ENCODE measurements at places on chromosomes 3 and 15.

GRCh38 chr15:71385026-71385425 is 269.8 kb downstream of the THSD4 start:
- DNase-seq, result no peak

DNA sequence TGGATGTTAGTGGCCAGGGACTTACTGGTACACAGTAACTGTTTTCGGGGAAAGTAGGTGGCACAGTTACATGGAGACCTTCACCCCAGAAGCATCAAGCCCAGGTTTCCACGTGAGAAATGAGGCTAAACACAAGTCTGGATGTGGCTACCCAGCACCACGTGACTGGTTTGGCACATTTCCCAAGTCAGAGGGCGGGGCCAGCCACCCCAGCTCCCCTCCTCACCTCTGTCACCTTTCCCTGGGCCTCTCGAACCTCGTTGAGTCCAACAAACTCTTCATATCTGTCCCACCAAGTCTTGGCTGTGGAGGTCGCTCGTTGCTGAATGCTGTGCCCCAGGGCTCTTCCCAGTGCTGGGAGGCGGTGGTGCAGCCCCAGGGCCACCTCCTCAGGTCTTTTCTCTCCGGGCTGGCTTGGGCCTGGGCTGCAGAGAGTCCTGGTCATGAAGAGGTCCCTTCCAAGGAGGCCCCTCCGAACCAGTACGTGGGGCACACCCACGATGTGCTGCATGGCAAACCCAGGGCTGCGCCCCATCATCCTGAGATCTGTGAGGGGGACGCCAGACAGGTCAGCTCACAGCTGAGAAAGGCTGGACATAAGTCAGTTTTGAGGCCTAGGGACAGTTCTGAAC is 4.8 kb upstream of the PLXNB1 start:
- no peak for DNase-seq

GRCh38 chr3:30621576-30621975 is 15.2 kb downstream of the TGFBR2 start:
- DNase-seq, result no peak

- no peak for DNase-seq
Measured at GRCh38 chr3:140630866-140631265, 47.0 kb upstream of the TRIM42 start.

DNA sequence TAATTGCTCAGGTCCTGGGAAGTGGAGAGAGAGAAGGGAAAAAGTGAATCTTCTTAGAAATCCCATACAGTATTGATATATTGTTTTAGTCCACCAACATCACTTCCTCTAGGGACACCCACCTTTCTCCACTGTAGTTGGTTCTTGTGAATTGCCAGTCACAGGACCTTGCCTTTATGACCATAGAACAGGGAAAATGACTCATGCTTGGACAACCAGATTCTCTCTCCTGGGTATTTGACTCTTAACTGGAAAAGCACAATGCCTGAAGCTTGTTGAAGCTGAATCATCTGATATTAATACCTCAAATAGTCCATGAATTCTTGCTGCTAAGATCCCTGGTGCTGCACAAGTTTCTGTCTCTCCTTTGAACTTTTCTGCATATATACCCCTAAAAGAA is 32.5 kb upstream of the DCLK3 start:
- no peak for DNase-seq

GRCh38 chr15:63977119-63977518 is 69.2 kb downstream of the DAPK2 start:
- no peak for DNase-seq

- DNase-seq, result no peak
Measured at GRCh38 chr3:83873550-83873949, 1085.2 kb upstream of the CADM2 start.

- DNase-seq, result no peak
Measured at GRCh38 chr3:151276038-151276686, 2.2 kb downstream of the P2RY14 start.

- DNase-seq, result no peak
Measured at GRCh38 chr3:25707268-25707926, 42.7 kb upstream of the TOP2B start.

- DNase-seq, result no peak
Measured at GRCh38 chr3:70854108-70854507, 541.7 kb upstream of the MDFIC2 start.

GRCh38 chr3:153103406-153103945 is 58.5 kb upstream of the RAP2B start:
- no peak for DNase-seq

DNA sequence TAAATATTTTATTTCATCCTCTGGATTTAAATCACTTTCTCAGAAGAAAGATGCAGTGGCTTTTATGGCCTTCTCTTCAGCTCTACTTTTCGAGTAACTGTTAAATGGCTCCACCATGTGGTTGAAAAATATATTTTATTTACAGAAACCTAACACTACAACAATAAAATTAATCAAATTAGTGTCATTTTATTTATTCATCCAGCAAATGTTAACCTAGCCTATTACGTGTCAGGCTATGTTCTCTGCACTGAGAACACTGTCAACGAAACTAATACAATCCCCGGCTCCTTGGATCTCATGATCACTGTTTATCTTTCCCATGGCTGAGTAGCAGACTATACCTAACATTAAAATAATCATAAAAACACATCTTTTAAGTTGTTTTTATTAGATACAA is 148.0 kb upstream of the OSTN start:
- DNase-seq, result no peak

DNA sequence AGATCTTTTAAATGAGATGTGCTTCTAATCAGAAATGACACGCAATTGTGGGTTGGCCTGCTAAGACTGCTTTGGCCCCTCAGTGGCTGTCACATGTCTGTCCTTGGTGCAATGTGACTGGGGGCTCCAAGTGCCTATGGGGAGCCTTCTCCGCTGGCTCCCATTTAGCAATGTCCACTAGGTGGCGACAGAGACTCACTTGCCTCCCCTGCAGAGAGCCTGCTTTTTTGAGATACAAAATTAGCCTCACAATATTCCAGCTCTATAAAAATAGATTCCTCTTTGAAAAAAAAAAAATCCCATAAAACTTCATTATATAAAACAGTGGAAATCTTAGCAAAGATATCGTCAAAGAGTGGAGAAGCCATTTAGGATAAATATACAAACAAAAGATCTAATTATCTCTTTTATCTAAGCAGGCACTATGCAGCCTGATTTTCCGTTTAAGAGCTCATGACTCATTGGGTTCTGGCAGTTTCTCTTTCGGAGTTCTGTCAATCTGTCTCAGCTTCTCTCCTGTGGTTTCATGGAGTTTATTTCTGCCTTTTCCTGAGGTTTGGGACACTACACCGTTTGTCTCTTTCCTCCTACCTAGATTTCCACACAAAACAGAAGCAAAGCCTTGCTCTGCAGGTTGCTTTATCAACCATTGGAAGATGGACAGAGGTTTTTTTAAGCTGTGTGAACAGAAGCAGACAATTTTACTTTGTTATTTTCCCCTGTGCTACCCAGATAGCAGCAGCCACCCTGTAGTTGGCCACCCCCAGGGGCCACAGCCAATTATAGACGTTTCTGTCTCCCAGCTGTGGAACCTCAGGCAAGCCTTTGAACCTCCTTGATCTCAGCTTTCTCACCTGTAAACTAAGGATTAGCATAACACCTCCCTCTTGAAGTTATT is 68.4 kb upstream of the TNFAIP8L3 start:
- peak; percentile 71 for DNase-seq

DNA sequence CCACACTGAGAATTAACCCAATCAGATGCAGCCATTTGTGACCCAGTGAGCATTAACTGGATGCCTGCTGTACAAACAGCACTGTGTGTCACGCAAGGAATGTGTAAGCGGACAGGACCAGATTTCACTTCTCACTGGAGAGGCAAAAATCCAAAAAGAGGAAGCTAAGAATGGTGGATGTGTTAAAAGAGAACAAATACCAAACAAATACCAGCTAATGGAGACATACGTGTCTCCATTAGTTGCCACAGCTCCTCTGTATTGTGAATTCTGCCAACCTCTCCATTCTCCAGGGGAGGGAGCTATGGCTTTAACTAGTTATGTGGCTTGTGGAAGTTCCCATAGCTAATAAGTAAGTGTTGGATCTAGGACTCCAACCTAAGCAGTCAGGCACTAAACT is 2.6 kb downstream of the LTF start:
- no peak for DNase-seq

- no peak for DNase-seq
Measured at GRCh38 chr3:119352863-119353527, 58.8 kb downstream of the ARHGAP31 start.

- no peak for DNase-seq
Measured at GRCh38 chr3:157407769-157408168, 28.9 kb upstream of the PTX3 start.

GRCh38 chr3:44003801-44004200 is 237.9 kb upstream of the TOPAZ1 start:
- DNase-seq, result no peak

DNA sequence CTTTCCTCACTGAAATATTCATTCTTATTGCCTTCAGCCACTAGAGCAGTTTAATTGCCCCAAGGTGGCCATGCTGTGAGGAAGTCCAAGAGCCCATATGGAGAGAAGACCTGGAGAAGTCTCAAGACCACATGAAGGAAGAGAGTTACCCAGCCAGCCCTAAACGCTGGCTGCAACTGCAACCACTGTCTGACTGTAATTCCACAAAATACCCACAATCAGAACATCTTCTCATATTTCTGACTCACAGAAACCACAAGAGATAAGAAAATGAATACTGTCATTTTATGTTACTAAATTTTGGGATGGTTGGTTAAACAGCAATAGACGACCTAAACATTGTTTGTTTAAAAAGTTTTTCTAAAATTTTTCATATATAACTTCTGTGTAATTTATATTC is 14.7 kb upstream of the SST start:
- DNase-seq, result no peak
